ENCODE measurements at places on chromosomes 6 and 20. TPM values are rescaled to one million over a fixed set of nuclear protein-coding genes. Genes with fewer than 3 reads are reported as not detected.
A peak's percentile ranks its signal among the peaks of the same experiment; 100 is the strongest.

The TRERF1 gene
- total RNA-seq: 0.37 TPM

The NR2E1 gene
- total RNA-seq: not detected

GRCh38 chr6:22271081-22271480 is 25.8 kb downstream of the PRL start:
- H3K27ac ChIP-seq: no peak overlapping the region
- no peaks in the 10 kb centered on the region for H3K4me1 ChIP-seq
- no peaks in the 10 kb centered on the region for H3K36me3 ChIP-seq
- no peak for DNase-seq
- H3K27me3 ChIP-seq: no peaks in the 10 kb centered on the region

DNA sequence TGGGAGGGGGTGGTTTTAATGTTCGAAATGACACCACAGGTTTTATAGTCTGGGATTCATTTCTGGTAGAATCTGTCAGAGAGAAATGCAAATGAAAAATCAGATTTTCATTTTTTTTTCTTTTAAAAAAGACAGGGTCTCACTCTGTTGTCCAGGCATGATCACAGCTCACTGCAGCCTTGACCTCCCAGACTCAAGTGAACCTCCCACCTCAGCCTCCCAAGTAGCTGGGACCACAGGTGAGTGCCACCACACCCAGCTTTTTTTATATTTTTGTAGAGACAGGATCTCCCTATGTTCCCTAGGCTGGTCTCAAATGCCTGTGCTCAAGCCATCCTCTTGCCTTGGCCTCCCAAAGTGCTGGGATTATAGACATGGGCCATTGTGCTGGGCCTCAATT is 2.4 kb upstream of the ADNP start:
- peaks cover 5% of the 10 kb centered on the region for H3K36me3 ChIP-seq
- no peak overlapping the region for H3K27ac ChIP-seq
- H3K4me3 ChIP-seq: no peak overlapping the region
- no peaks in the 10 kb centered on the region for H3K27me3 ChIP-seq
- H3K4me1 ChIP-seq: no peaks in the 10 kb centered on the region

The OR2B6 gene
- not detected for total RNA-seq

GRCh38 chr6:34575326-34575725 is 19.2 kb upstream of the SPDEF start:
- H3K4me3 ChIP-seq: no peak overlapping the region
- no peak for DNase-seq
- H3K27me3 ChIP-seq: no peaks in the 10 kb centered on the region
- no peaks in the 10 kb centered on the region for H3K36me3 ChIP-seq
- no peak overlapping the region for H3K27ac ChIP-seq

- no peak for DNase-seq
- H3K27me3 ChIP-seq: no peaks in the 10 kb centered on the region
- H3K36me3 ChIP-seq: no peaks in the 10 kb centered on the region
- no peak overlapping the region for H3K4me3 ChIP-seq
- no peak overlapping the region for H3K27ac ChIP-seq
Observed at GRCh38 chr20:36989797-36990196, 38.3 kb upstream of the SAMHD1 start.

DNA sequence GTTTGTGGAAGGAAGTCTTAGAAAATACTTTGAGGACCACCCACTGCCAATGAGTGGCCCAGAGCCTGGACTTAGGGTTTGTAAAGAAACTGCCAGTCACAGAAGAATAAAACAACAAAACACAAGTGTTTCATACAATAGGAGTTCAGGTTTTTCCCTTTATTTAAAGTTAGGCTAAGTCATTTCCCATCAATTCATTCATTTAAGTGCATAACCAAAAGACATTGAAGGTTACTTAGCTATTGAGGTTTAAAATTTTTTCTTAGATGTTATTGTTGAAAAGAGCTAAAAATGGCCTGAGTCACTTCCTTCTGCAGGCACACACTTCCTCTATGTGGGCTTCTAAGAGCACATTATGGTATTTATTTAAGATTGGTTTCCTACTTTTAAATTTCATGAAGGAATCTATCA is 54.2 kb downstream of the ARMC2 start:
- no peaks in the 10 kb centered on the region for H3K27me3 ChIP-seq
- no peak overlapping the region for H3K4me3 ChIP-seq
- peaks cover 5% of the 10 kb centered on the region for H3K4me1 ChIP-seq
- H3K27ac ChIP-seq: peak overlapping the region; percentile 3
- no peaks in the 10 kb centered on the region for H3K36me3 ChIP-seq
- DNase-seq: no peak

DNA sequence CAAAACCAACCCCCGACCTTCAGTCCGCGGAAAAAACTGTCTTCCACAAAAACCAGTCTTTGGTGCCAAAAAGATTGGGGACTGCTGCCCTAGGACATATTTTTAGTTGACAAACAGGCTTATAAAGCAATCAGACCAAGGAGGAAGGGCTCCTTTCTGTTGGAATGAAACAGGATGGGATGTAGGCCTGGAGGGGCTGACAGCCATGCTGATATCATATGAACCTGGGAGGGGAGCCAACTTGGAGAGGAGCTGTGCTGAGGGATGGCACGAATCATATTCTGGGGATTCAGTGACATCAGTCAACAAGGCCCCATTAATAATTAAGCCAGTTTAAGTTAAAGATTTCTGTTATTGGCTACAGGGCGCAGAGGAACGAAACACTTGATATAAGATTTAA is 225.4 kb upstream of the TSHZ2 start:
- no peak overlapping the region for H3K27ac ChIP-seq
- no peak for DNase-seq
- no peaks in the 10 kb centered on the region for H3K4me1 ChIP-seq
- H3K36me3 ChIP-seq: no peaks in the 10 kb centered on the region

DNA sequence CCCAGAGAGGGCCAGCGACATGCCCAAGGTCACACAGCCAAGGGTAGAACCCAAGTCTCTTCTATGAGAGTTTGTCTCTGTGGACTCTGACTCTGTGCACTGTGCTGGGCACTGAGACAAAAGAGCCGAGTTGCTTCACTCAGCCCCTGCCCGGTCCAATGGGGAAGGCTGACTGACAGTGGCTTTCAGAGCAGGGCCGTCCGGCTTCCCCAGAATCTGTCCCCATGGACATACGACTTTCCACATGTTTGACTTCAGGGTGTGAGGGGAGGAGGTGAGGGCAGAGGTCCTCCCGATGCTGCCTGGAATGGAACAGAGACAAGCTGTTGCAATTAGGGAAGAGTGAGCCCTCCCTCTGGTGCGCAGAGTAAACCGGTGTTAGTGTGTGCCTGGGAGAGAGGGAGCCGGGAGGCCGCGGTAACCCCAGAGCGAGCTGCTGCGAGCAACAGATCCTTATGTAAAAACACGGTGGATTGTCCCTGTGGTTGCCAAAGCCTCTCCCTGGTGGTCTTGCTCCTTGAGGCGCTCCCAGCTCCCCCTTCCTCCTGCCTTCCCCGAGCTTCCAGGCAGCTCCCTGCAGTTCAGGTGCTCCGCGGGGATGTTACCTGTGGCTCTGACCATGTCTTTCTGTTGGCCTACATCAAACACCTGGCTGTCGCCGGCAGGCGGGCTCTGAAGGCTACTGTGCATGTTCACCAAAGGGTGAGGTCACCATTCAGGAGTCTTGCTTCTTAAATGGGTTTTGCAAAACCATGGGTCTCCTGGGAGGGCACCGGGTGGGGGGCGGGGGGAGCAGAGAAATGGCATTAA is 672 bp downstream of the SIRPA start:
- peaks cover 22% of the 10 kb centered on the region for H3K4me1 ChIP-seq
- H3K4me3 ChIP-seq: peak overlapping the region; percentile 77
- no peaks in the 10 kb centered on the region for H3K36me3 ChIP-seq
- peak; percentile 87 for DNase-seq
- H3K27ac ChIP-seq: peak overlapping the region; percentile 97

The IRAK1BP1 gene
- 1.2 TPM for total RNA-seq

The TFAP2C gene
- total RNA-seq: not detected

- DNase-seq: no peak
- no peak overlapping the region for H3K4me3 ChIP-seq
- H3K27ac ChIP-seq: no peak overlapping the region
Observed at GRCh38 chr20:11076434-11077105, 402.8 kb upstream of the JAG1 start.

The SNAP91 gene
- not detected for total RNA-seq

All from right lobe of liver (tissue), 6 donors.